Stimulated activated CD8-positive, alpha-beta memory T cell treated with anti-CD3 and anti-CD28 coated beads, Interleukin-7, amount 100 ng/mL, for 48 hours (primary cell): ENCODE measurements at places on chromosomes 4 and X.

DNA sequence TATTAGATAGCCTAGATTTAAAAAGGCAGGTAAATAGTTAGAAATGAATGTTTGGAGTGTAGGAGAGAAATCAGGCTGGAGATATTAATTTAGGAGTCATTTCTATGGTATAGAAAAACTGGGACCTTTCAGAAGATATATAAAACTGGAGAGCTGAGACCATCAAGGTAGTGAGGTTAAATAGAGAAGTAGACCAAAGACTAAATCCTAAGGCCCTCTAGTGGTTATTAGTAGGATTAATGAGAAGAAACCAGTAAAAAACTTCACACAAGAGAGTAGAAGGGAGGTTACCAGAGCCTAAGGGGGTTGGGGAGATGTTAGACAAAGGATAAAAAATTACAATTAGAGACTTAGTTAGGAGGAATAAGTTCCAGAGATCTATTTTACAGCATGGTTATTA lies 351.0 kb upstream of the SPANXN1 start:
- no peak for DNase-seq

DNA sequence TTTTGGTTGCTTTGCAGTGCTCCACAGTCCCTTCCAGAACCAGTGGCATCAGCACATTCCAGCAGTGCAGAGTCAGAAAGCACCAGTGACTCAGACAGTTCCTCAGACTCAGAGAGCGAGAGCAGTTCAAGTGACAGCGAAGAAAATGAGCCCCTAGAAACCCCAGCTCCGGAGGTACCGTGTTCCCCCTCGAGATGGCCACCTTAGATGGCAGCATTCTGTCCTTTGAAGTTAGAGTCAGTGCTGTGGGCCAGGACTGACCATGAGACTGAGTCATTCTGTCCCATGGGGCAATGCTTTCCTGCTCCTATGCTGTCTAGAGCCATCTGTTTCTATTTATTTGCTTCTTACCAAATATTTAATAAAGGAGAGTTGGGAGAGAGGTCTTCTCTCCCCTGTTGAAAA lies 112.3 kb downstream of the KLHL8 start:
- no peak for DNase-seq

DNA sequence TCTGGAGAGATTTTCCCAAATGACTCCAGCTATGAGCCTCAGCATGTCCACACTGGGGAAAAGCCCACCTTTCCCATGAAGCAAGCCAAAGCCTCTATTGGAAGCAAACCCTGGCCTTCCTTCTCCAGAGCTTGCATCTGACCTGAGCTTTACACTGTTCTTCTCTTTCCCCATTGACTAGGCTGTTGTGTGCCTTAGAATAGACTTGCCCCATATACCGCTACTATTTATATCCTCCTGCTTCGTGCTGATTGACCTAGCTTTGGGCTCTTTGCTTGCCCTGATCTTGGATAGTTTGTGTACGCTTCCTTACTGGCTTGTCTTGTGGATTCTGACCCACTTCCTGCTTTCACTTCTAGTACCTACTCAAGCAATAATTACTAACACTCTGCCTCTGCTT lies 30.9 kb downstream of the FAM9B start:
- no peak for DNase-seq

DNA sequence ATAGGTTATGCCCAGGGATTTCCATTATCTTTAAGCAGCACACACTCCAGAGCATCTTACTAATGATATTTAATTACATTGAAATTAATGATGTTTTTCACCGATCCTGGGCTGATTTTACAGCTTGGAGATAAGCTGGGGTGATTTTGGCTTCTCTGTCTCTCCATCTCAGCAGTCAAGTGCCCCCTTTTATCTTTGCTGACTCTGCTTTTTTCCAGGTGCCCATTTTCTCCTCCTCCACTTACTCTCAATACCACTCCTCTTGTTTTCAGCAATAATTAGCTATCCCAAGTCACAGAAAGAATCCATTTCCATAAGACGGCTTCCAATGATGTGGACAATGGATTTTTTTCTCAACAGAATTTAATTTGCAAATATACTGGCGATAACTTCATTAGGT lies 266.7 kb downstream of the GBA3 start:
- no peak for DNase-seq

- DNase-seq = no peak
Observed at GRCh38 chr4:159395693-159396092, 292.8 kb downstream of the RAPGEF2 start.

DNA sequence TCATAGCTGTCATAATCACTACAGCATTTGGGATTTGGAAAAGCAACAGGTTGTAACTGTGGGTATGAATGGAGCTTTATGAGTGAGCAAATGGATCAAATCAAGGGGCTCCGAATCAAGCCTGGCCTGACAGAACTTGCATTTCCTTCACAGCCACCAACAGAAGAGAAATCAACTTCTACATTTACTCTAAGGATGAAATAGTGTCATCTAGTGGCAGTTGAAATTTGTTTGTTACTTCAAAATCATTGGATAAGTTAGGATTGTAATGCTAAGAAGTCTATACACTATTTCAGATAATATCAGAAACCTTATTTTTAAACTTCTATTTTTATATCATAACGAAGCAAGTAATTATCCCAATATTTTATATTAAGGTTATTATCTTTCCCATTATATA lies 10.7 kb upstream of the WDR17 start:
- DNase-seq = no peak

- DNase-seq = no peak
Observed at GRCh38 chrX:13082206-13083065, 38.0 kb upstream of the FAM9C start.

GRCh38 chr4:138217567-138217966 lies 24.6 kb downstream of the SLC7A11 start:
- DNase-seq = no peak

- DNase-seq = no peak
Observed at GRCh38 chrX:151722241-151722846, 6.5 kb downstream of the FATE1 start.

GRCh38 chr4:120691536-120691935 lies 231.0 kb downstream of the PRDM5 start:
- no peak for DNase-seq

- no peak for DNase-seq
Observed at GRCh38 chr4:128416921-128417320, 129.3 kb upstream of the PGRMC2 start.

DNA sequence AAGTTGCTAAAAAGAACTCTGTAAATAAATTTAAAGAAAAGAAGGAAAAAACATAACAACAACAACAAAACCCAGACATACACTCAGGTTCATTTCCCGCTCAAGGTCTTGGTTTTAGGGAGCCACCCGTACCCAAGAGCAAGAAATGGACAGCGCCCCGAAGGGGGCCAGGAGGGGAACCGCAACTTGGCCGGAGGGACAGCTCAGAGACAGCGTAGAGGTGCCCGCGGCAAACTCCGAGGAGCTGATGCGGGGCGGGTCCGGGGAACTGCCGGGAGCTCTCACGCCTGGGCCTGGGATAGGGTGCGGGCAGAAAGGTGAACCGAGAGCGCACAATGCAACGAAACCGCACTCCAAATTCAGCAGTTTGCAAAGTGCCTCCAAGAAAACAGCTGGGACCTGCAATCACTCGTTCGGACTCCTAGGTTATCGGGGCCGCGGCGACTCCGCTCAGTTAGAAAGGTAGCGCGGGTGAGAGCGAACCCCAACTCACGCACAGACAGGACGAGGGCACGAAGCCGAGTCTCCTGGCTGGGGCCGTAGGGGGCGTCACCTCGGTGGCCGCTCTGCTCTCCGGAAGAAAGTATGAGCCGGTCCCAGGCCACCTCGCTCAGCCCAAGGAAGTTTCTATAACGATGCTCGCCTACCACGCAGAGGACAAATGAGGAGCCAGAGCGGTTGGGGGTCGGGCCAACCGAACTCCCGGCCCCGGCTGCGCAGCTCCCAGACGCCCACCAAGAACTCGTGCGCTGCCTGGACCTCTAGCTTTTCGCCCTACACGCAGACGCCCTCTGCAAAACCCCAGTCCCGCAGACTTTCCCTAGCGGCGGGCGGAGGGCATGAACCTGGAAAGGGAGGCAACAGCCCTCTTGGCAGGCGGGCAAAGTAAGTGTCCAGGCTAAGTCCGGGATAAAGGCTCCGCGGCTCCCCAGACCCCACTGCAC lies 1.4 kb downstream of the NDNF start:
- no peak for DNase-seq

DNA sequence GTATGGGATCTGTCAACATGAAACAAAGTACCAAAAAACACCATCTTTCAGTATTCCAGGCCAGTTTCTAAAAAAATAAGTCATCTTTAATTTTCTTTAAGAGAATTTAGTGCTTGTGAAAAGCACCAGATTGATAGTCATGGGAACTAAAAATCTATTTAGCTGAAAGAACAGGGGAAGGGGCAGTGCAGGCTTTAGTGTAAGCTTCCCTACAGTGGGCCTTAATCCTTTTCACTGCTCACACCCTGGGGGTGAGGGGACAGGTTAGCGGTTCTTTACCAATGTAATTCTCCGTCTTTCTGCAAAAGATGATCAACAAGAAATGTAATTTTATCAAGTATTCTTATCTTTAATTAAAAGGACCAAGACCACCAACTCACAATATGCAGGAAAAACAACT lies 47.1 kb downstream of the CHIC2 start:
- DNase-seq = no peak

DNA sequence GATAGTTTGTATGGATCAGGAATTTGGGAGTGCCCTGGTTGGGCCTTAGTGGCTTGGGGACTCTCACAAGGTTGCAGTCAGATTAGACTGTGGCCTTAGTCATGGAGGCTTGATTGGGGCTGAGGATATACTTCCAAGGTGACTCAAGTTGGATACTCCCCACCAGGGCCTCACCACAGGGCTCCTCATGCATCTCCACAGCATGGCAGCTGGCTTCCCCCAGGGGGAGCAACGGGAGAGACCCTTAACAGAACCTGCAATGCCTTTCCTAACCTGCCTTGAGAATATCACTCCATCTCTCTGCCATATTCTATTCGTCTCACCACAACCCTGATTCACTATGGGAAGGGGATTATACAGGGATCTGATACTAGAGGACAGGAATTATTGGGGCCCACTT lies 161.9 kb downstream of the RELL1 start:
- no peak for DNase-seq

DNA sequence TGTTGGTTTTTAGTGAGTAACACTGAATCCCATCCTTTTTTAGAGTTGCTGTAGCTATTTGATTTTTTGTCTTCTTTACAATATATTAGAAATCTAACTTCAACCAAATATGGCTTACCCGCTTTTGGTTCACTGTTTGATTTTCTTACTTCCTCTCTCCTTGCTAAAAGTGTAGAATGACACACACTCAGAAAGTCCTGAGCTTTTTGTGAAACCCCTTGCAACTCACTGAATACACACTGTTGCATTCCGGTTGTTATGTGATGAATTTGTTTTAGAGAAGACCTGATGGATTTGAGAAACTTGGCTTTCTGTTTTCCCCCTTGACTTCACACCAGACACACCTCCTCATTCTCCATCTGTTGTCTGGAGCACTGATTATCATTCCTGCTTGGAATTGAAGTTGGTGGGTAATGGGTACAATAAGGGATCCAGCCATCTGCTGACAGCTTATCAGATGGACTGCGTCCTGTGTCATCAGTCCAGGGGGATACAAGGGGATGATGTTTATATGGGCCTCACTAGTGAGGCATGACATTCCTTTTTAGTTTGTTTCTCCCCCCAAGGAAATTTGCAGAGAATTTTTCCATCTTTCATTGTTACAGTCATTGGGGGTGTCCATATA lies 5.2 kb downstream of the TMEM164 start:
- no peak for DNase-seq

DNA sequence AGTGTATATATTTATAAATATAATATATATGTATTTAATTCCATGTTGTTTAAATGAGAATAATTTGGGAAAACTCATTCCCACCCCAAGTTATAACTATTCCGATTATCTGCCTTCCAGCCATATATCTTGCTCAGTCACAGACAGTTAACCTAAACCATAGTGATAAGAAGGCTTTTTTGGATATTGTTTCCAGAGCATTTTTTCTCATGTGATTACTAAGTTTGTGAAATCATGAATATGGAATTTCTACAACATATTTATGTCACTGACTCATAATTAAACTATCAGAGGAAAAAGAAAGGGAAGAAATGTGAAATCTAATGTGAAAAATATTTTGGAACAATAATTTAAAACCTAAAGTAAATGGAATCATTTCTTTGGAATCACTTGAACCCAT lies 1163.5 kb upstream of the PABPC4L start:
- DNase-seq = no peak

DNA sequence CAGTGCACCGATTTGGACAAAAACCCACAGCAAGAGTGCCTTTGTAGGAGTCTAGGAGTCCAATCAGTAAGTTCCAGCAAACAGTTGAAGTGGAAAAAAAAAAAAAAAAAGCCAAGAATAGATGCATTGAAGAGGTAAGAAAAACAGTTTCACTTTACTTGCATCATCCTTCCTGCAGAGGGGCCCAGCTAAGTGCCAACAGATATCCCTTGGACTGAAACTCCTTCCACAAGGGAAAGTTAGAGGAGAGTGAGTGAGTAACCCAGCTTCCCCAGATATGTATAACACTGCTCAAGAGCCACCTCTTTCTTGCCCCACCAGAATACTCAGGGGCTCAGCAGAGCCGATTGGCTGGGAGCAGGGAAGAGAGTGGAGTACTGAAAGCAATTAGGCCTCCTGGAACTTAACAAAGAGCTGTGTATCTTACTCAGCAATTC lies 617.7 kb upstream of the SMIM31 start:
- DNase-seq = no peak

- DNase-seq = no peak
Observed at GRCh38 chr4:83890231-83890630, 354.3 kb downstream of the GPAT3 start.

DNA sequence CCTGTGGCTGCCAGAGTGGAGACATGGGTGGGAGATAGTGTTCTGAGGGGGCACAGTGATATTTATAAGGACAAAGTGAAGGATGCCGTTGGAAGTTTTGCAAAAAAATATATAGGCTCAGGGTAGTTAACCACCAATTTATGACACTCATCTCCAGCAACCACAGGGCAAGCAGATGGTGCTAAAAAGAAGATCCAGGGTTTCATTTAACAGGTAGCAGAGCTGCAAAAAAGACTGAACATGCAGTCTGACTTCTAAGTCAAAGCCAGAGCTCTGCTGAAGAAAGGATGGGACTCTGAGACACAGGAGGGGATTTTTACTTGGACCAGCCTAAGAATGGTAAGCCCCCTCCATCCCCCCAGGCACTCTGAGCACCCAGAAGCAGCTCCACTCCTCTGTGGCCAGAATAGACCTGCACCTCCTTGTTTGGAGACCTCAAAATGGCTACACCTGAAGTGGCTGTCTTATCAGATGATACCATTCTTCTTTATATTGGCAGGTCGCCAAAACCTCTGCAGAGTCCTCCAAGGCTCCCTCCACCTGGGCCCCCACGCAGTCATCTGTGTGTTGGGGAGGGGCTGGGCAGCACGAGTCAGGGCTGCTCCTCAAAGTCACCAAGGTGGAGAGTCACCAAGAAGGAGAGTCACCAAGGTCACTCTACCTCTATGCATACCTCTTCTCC lies 161.4 kb upstream of the FAM9B start:
- no peak for DNase-seq

DNA sequence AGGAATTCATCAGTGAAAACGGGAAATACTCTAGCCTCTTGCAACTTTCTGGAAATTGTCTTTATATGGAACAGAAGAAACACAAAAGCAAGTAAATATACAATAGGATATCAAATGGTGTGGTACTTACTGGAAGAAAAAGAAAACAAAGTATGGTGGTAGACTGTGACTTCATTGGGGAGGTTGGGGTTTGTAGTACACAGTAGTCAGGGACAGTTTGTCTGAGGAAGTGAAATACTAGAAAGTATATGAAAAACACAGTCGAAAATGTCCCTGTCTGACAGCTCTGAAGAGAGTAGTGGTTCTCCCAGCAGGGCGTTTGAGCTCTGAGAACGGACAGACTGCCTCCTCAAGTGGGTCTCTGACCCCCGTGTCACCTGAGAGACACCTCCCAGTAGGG lies 390.0 kb upstream of the NWD2 start:
- no peak for DNase-seq

GRCh38 chr4:107862658-107863057 lies 37.9 kb downstream of the SGMS2 start:
- DNase-seq = no peak
